ENCODE measurements at places on chromosomes 7 and 10.

- DNase-seq, result no peak
These were observed 60.0 kb upstream of the MKLN1 start for GRCh38 chr7:131267631-131268030.

- DNase-seq, result no peak
These were observed 8.0 kb upstream of the CHST15 start for GRCh38 chr10:124101351-124101750.

GRCh38 chr7:88432301-88432700 lies 125.6 kb upstream of the STEAP4 start:
- no peak for DNase-seq

- no peak for DNase-seq
These were observed 8.9 kb downstream of the IGFBP1 start for GRCh38 chr7:45897042-45897690.

- no peak for DNase-seq
These were observed 23.6 kb upstream of the TTYH3 start for GRCh38 chr7:2607923-2608904.

DNA sequence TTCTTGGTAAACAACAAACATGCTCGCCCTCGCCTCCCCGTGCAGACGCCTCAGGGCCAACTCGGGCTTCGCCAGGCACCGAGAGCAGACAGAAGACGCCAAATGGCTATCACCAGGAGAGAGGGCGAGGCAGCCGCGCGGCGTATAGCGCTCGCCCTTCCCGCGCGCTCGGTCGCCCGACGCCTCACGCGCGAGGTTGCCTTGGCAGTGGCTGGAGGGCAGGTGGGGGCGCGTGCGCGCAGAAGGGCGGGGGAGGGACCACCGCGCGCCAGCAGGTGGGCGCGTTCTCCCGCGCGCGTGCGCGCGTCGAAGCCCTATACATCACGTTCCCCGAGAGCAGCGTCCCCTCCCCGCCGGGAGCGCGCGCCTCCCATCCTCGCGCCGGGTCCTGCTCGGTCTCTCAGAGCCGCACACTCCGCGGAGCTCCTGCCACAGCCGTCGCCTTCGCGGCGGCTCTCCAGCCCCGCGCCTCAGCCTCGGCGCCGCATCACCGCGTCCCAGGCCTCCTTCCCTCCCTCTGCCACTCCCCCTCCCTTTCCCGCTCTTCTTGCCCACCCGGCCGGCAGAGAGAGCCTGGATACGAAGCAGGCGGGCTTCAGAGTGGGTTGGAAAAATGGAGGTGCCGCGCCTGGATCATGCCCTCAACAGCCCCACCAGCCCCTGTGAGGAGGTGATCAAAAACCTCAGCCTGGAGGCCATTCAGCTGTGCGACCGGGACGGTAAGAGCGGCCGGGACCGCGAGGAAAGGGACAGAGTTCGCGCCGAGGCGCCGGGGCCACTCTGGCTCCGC lies at the start of gene PHYHIPL:
TSS of gene PHYHIPL (plus strand) at position 403 of the 790 bp plus-strand sequence. CDS start at position 614, 211 bp downstream.
- no peak for DNase-seq

DNA sequence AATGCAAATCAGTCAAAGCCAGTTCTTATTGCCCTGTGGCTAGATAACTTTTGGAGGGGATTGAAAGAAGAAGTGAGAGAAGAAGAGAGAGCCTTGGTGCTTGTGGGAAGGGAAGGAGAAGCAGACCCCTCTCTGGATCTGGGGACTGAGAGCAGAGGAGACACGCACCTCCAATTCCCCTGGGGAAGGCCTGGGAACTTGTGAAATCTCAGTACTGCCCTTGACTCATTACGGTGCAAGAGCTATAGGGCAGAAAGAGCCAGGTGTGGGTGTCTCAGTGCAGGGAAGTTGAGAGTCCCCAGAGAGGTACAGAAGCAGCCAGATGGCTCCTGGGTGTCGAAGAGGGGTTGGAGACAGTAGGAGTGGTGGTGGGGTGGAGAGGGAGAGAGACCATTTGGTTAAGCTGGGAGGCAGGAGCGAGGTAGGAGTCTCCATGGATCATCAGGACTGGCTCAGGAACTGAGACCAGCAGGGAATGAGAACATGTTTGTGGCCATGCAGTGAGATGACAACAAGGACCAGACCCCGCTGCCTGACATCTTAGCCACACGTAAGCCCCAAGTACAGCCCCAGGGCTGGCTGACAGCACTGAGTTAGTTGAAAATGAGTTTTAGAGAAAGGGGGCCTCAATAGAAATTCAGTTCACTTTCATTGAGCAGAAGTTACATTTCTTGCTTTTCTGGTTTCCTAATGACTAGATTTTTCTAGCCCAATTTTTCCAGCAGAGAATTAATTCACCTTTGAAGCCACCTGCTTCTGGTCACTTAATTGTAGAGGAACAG lies 238.2 kb downstream of the BUB3 start:
- DNase-seq, result no peak

DNA sequence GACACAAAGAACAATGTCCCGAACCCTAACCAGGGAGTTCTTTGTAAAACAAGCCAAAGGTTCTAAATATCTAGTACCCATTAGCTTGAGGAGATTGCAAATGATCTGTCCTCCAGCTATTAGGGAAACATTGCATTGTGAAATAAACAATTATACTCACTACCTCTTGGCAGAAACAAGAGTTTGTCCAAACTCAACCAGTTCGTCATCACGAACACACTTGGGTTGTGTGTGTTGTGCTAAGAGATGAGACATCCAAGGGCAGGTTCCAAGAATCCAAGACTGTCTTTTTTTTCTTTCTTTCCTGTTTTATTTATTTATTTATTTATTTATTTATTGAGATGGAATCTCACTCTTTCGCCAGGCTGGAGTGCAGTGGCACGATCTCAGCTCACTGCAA lies 793.1 kb upstream of the AUTS2 start:
- DNase-seq, result no peak

GRCh38 chr10:91051829-91052228 lies 130.9 kb upstream of the ANKRD1 start:
- DNase-seq, result no peak

GRCh38 chr10:48607356-48608278 lies 2.7 kb upstream of the ARHGAP22 start:
- no peak for DNase-seq

- no peak for DNase-seq
These were observed 13.0 kb upstream of the WIPI2 start for GRCh38 chr7:5177060-5177459.

GRCh38 chr10:105121743-105122142 lies 480.7 kb downstream of the SORCS3 start:
- DNase-seq, result no peak

DNA sequence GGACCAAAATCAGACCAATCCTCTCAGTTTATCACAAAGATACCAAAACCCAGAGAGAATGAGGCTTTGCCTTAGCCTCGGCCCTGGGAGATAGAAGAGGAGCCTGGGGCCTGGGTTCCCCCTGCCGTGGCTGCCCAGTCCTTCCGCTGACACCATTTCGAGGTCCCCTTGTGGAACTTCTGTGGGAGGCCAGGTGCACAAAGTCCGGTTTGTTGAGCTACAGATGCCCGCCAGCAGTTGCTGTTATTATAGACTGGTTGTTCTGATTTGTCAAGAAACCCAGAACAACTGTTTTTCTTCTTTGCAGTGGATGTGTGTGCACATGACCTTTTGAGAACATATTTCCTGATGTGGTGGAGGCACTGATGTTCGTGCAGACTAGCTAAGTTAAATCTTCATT lies 47.6 kb downstream of the CUX1 start:
- DNase-seq, result no peak

GRCh38 chr7:83468251-83468739 lies 180.6 kb downstream of the SEMA3E start:
- DNase-seq, result no peak

DNA sequence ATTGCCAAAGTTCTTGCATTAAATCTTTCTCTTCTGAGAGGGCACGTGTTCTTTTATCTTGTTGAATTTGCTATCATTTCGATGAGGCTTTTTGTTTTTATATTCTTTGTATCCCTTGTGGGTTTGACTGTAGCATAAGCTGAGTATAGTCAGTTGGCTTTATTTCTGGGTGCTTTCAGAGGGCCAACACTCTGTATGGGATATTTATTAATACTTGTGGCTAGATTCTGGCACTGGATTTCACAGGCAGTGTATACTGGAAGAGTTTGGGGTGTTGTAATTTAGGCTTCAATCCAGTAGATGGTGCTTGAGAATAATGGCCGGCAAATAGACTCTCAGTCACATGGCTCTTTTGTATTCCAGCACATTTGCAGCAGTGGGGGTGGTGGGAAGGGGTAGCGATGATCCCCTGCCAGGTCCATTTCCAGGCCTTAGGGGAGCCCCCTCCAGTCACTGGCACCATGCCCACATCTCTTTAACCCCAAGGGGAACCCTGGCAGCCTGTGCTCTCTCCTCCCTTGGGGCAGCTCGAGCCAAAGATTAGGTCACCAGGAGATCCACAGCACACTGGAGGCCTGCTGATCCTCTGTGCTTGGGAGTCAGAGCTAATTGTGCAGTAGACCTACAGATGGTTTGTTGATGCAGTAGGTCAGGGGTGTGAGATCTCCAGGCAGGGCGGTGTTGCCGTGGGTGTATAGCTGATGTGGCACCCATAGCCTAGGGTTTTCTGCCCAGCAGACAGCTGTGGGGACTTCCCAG lies 81.8 kb downstream of the PTPN20 start:
- no peak for DNase-seq

GRCh38 chr10:30839652-30840051 lies 192.0 kb downstream of the ZNF438 start:
- no peak for DNase-seq

DNA sequence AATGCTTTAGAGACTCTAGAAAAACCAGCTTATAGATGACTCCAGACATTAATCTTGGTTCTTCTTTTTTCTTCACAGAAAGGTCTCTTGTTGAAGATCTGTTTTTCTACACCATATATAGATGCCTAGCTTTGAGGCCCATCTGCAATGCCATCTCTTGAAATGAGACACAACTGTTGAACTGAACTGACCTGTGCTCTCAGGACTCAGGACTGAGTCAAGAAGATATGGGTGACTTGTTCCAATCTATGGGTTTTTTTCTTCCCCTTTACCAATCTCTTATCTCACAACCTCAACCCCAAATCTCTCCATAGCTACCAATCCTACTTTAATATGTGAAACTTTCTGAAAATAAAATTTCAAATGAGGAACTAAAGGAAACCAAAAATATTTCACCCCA lies 194.7 kb downstream of the SNX13 start:
- DNase-seq, result no peak

DNA sequence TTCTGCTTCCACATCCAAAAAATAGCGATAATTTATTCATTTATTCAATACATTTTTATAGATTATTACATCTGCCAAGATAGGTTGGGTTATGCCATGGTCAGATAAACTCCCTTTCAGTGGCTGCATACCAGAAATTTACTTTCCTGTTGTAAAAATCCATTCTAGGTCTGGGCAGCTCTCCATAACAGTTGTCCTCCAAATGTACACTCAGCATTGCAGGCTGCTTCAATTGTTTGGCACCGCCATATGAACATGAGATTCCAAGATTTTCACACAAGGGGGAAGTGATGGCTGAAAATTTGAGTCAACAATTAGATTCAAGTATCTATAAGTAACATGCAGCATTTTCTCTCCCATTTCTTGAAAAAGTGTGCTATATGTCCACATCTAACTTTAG lies 568.7 kb downstream of the ETV1 start:
- DNase-seq, result no peak

DNA sequence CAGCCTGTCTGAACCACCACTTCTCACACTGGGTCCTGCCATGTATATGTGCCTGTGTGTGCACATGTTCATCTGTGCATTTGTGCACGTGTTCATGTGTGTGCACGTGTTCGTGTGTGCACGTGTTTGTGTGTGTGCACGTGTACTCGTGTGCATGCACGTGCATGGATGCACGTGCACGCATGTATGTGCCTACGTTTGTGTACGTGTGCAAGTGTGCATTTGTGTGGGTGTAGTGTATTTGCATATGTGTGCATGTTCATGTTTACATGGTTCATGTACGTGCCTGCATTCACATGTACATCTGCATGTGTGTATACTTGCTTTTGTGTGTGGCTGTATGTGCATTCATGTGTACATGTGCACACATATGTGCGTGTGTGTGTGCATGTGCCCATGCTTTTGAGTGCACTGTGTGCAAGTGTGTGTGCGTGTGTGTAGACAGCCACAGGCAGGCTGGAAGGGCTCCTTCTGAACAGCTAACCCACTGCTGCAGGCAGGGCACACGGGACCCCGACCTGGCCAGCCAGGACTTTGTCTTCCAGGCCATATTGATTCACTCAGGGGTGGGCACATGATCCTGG lies 28.2 kb downstream of the SLC29A4 start:
- no peak for DNase-seq

DNA sequence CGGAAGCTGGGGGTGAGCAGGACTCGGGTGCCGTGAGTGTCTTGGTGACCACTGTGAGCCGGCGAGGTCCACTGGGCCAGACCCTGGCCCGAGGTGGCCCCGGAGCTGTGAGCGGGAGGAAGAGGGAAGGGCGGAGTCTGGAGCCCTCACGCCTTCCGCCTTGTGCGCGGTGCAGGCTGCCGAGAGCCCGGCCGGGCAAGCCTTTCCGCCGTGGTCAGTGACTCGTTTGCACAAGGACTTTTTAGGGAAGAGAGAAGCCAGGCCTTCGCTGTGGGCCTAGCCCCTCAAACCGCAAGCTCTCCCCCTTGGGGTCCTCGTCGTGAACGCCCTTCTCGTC lies 40.9 kb upstream of the ZNF32 start:
- peak; percentile 34 for DNase-seq

- no peak for DNase-seq
These were observed 50.8 kb upstream of the CREB5 start for GRCh38 chr7:28361551-28361950.

GRCh38 chr10:11668847-11669610 lies 57.6 kb upstream of the USP6NL start:
- DNase-seq, result no peak

GRCh38 chr7:41916450-41916927 lies 213.6 kb upstream of the INHBA start:
- no peak for DNase-seq
